Mesenteric fat pad (tissue), 1 donor: ENCODE measurements at places on chromosomes 1 and 21.

GRCh38 chr1:24386931-24387330, 26.7 kb downstream of the STPG1 start:
- no peak for DNase-seq

DNA sequence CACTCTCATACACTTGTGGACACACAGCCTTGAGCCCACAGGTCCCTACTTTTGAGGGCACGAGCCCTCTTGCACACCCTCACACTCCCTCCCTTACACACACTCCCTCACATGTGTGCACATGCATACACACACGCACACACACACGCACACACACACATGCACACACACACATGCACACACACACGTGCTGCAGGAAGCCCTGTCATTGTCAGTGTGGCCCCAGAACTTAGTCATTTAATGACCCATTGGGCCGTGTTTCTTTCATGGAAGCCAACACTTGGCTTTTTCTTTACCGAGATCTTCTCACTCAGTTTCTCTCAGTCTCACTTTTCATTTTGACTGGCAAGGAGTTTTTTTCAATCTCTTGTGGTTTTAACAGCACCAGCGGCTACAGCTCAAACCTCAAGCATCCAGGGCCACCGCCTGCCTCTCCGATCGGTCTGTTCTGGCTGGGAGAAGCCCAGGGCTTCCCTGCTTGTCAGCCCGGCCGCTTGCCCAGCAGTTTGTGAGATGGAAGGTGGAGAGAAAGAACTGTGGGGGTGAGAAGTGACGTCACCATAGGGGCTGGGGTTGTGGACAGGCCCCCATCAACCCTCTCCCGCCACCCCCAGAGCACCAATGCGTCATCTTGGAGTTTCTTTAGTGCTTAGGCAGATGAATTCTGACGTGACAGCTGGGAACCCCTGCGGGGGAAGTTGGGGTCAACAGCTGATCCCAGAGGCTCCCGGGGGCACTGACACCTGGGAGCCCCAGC, 15.8 kb upstream of the TNFRSF8 start:
- DNase-seq: no peak

- DNase-seq: no peak
Observed at GRCh38 chr1:37944086-37944763, 2.6 kb downstream of the INPP5B start.

DNA sequence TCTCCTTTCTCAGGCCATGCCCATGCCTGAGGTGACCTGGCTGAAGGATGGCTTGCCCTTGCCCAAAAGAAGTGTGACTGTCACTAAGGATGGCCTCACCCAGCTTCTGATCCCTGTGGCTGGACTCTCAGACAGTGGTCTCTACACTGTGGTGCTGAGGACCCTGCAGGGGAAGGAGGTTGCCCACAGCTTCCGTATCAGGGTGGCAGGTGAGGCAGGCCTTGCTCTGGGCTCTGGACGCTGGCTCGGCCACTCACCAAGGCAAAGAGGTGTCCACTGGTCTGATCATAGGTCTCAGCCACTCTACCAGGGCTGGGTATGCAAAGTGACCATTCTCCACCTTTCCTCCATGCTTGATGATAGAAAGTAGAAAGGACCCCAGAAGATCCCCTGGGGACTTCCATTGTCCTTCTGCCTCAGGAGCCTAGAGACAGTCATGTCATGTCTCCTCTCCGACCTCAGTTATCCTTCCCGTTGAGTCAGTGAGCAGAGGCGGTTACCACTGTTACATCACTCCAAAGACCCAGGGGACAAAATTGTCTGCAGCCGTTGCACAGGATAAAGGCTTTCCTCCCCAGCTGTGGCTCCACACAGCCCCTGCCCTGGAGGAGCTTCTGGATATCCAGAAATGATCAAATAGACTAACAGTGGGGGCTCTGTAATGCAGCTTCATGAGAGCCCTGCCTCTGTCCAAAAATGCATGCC, 34.2 kb downstream of the IGFN1 start:
- peak; percentile 83 for DNase-seq

- DNase-seq: no peak
Observed at GRCh38 chr21:16377120-16377658, 647.4 kb downstream of the USP25 start.

- DNase-seq: no peak
Observed at GRCh38 chr1:212597487-212597886, 11.1 kb upstream of the ATF3 start.
